ENCODE measurements at places on chromosomes 5 and 9.

DNA sequence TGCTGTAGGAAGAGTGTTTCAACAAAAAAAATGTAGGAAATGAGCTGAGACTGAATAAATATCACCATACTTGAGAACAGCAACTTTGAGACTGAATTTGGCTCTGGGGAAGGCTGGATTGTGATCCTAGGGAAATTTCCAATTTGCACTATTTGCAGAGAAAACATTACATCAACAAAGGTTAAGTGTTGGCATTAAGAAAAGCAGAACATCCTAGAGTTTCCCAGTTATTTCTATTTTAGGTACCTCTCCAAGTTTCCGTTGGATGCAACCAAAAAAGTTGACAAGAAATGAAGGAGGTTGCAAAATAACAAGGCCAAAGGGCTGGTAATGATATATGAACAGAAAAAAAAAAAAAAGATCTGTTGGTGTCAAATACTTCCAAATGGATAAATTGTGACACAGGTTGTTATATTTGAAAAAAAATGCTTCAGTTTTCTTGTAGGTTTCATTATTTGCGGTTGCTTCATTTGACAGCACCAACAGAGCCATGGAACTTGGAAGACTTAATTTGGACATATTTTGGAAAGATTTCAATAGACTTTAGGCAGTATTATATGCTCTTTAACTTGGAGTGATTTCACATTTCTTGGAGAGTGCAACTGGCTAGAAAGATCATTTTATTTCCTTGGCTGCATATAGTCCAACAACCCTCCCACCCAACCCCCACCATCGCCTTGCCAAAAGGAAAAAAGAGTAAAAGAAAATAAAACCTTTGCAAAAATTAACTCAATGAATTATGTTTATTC is 230.8 kb downstream of the ZNF608 start:
- no peak for DNase-seq

DNA sequence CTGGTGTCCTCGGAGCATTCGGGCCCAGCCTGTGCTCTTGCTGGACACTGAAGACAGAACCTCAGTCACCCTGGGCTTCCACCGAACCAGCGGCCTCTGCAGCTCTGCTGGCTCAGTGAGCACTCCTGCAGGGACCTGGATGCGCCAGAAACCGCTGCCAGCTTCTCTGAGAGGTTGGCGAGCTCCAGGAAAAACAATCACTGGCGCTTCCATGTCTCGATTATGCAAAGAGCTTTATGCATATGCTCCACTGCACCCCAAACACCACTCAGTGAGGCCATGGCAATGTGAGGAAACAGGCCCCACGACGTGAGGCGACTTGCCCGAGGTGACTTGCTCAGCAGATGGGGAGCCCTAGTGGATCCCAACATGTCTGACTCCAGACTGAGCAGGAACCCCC is 11.0 kb downstream of the PRDM12 start:
- DNase-seq = no peak

GRCh38 chr5:39854771-39855410 is 430.1 kb upstream of the DAB2 start:
- no peak for DNase-seq

DNA sequence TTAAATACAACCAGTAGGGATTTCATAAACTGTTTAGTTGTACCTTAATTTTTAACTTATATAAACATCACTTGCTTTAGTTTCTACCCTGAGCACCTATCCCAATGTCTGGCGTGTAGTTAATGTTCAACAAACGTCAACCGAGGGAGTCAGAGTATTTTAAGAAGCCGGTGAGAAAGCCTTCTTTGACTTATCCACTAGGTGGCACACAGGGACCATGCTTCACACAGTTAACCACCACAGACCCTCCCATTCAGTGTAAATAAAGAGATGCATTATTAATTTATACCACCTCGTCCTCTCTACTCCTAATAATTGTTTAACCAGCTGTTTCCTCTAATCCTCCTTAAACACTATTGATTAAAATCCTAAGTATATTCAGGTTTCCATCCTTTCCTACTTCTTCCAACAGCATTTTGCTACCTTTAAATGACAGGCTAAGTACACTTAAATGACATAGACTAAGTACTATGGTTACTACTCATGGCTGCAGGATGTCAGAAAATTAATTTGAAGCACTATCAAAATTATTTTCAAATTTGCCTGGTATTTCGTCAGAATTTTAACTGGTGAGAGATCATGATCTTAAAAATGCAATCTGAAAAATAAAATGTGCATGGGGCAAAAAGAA is 2.3 kb downstream of the HAPLN1 start:
- peak; percentile 20 for DNase-seq

DNA sequence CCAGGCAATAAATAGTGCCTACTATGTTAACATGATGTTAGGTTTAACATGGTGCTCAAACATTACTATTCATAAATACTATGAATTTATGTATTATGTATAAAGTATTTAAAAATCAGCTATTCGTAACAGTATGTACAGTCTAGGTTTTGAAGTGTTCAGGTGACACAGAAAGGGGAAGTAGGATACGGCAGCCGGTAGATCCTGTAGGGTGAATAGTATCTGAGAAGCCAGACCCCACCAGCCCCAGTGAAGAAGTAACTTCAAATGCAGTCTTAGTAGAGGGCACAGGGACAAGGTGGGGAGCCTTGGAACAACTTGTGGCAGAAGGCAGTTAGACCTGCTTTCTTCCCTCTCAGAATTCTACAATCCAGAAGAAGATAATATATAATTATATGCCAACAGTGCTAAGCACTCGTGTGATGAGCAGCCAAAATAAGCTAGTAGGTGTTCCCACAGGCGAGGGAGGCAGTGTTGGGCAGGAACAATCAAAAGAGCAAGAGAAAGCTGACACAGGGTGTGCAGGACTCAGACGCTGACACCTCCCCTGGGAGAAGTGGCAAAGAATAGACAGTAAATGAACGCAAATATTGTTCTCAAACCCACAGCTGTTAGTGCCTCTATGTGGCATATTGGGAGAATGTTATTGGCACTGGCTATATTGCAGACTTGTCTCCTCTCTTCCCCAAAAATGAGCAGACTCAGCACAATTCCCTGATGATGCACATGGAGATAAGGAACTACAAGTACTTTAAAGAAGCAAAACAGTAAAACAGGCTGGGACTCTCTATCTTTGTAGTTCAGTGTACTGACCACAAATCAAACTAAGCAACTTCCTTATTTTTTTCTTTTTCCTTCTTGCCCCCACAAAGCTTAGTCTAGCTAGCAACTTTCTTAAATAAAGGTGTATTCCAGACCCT is 4.6 kb downstream of the ZNF367 start:
- no peak for DNase-seq

DNA sequence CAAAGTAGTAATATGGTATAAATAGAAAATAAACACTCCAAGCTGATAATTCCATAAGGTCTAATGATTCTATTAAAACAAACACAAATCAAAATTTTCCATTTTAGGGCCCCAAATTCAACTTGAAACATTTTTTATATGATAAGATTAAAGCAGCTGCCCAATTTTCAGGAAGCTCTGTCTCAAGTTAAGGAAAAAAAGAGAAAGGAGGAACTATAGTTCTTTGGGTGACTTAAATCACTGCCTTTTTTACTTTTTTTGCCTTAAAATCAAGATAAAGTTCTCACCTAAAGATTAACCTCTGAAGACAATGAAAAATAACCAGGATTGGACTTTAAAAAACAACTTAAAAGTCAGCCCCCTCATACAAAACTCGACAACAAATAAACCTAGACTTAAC is 76.0 kb upstream of the IFNE start:
- no peak for DNase-seq

DNA sequence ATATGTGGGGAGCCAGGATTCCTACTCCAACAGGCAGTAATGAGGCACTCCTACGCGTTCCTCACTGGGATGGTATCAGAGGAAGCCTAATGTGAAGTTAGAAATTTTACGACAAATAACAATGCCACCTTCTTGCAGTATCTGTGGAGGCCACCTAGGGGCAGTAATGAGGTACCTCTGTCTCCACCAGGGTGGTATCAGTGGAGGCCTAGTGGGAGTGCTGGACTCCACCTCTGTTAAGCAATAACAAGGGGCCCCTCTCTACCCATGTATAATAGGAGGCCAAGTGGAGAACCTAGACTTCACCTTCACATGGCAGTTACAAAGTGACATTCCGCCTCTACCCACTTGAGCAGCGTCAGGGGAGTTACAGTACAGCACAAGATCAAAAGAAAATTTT is 147.9 kb downstream of the PLPPR1 start:
- no peak for DNase-seq

DNA sequence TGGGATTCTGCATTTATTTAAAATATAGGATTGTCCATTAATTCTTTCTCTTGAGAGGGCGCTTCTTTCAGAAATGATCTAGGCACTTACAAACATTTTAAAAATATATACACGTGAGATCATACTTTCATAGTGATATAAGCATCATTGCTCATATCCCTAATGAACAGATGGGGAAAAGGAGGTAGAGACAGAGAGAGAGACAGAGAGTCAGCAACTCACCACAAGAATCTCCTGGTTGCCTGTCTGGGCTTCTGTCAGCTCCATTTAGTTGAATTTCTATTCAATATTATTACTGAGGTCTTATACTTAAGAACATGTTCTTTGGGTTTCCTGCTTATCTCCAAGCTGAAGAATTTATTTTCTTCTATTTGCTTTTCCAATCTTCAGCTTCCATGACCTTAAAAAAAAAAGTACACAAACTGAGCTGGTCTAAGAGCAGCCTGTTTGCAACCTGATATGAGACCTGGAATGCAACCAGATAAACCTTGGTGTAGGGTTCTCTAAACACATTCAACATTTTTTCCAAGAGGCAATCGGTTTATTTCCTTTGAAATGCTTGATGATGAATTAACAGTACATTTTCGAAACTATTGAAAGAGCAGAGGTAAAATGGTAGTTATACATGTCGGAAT is 51.6 kb upstream of the LIFR start:
- DNase-seq = no peak

DNA sequence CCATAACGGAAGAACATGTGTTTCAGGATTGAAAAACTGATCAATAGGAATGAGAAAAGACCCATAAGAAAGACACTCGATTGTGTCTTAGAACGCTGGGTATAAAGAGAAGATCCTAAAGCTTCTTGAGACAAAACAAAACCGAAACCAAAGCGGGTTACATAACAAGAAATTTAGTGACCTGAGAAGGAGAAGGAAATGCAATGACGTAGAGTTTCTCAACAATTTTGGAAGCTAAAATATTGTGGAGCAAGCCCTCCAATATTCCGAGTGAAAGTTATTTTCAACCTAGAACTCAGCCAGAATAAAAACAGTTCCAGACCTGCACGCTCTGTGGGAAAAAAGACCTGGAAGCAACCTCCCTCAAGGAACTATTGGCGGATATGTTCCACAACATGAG is 81.9 kb upstream of the FREM1 start:
- DNase-seq = no peak

GRCh38 chr9:15927161-15927560 is 374.3 kb downstream of the CCDC171 start:
- no peak for DNase-seq

DNA sequence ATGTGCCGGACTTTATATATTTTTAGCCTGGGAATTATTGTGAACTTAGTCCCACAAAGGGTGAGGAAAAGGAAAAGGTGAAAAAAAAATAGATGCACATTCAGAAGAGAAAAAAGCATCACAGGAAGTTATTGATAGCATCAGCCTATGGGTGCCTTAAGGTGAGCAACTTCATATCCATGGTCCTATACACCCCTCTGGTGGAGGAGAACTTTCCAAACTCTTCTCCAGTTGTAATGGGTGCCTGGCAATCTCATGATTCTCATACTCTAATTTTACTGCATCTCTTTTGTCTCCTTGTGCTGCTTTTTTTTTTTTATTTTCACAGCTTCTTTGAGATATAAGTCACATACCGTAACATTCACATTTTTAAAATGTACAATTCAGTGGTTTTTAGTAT is 107.4 kb downstream of the JAKMIP2 start:
- no peak for DNase-seq

GRCh38 chr9:10700291-10700690 is 87.5 kb upstream of the PTPRD start:
- no peak for DNase-seq

DNA sequence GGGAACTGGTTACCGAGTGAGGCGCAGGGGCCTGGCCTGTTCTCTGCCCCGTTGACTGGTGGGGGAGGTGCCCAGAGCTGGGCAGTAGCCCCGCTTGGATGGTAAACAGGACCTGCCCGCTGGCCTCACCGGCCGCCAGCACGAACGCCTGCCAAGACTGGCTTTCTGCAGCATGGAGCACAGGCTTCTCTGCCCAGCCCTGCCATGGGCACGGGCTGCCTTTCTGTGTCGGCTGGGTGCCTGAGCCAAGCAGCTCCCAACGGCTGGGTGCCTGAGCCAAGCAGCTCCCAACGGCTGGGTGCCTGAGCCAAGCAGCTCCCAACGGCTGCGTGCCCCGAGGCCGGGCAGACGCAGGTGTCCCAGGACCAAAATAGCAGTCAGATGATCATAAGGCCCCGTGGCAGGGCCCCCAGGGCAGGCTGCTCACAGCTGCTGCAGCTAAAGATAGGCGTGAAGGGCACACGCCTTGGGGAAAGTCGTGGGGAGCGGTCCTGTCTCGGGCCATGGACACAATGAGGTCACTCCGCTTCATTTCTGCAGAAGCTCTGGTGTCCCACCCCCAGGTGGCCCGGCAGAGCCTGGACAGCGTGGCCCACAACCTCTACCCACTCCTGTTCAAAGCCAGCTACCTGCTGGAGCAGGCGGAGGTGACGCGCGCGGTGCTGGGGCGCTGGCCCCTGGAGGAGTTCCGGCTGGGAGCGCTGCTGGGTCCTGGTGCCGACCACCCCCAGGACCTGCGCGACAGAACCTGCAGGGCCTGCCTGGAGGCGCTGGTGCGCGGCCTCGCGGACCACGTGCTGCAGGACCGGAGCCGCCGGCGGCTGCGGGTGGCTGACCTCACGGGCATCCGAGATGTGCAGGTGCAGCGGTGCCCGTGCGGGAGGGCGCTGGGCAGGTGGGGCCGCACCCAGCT is at the start of gene LRRC14B:
LRRC14B (plus strand) TSS at position 460 of the 913 bp plus-strand sequence; CDS start at position 504, 44 bp downstream.
- DNase-seq = peak; percentile 65

- DNase-seq = no peak
Measured at GRCh38 chr9:10605388-10605787, 7.4 kb downstream of the PTPRD start.

DNA sequence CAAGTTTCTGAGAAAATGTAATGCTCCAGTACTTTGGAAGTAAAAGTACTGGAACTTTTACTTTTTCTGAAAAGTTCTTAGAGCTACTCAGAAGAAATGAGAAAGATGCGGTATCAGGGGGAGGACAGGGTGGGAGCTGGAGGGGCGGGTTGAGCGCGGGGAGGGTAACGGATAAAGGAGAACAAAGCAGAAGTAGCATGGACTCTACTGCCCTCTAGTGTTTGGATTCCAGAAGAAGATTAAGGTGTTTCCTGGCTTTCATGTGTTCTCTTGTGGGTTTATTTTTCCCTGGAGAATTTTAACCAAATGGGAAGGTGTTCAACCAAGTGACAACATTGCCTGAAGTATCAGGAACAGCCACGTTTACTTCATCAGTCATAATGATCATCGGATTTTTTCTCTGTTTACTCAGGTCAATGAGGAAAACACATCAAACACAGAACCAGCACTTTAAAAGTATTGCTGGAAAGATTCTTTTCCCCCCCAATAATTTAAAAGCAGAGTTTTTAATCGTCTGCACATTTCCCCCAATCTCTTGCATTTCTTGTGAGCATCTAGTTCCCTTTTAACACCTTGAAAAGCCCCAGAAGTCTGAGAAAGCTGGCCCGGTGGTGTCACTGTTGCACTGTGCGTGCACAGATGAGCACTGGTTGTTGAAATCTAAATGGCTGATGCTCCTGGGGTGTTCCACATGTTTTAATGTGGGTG is 190.6 kb downstream of the MPDZ start:
- DNase-seq = peak; percentile 37

- no peak for DNase-seq
Measured at GRCh38 chr9:93028448-93029006, 30.0 kb upstream of the SUSD3 start.

All from GM12891 (cell line).